ENCODE measurements at places on chromosomes 6 and 20.
A peak's percentile ranks its signal among the peaks of the same experiment; 100 is the strongest.

DNA sequence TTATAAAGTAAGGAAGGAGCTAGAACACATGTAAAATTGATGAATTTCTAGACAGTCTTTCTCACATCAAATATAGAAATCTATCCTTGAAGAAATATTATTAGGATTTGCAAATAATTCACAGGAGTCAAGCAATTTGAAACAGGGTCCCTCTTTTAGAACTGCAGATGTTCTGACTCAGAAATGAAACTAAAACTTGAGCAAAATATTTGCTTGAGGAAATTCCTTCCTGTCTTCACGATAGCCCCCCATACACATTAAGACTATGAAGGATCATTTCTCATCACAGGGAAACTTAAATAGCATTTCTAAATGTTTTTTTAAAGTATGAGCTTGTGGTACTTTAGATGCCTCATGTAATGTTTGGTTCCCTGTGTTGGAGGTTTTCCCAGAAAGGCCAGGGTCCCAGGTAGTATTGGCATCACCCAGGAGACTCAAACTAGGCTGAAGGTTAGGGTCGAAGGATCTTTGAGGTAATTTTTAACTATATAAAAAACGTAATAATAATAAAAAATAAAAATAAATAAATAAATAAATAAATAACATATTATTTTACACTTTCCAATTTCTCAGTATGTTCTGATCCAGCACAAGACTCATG is 144.0 kb upstream of the TBX18 start:
- no peak for ATAC-seq

DNA sequence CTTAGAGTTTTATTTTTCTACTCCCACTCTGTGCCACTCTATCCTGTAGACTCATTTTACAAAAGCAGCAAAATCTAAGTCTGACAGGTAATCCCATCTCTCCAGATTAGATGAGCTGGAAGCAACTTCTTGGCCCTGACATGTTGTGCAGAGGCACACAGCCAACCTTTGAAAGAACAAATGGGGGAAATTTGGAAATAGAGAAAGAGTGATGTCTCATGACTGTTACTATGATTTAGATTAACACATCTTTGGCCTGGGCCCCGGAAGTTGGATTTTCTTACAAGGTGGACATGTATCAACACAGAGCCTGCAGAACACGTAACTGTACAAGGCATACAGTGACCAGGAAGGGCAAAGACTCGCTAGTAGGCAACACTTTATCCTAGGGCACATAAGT is 227.7 kb downstream of the MYLK4 start:
- no peak for ATAC-seq

DNA sequence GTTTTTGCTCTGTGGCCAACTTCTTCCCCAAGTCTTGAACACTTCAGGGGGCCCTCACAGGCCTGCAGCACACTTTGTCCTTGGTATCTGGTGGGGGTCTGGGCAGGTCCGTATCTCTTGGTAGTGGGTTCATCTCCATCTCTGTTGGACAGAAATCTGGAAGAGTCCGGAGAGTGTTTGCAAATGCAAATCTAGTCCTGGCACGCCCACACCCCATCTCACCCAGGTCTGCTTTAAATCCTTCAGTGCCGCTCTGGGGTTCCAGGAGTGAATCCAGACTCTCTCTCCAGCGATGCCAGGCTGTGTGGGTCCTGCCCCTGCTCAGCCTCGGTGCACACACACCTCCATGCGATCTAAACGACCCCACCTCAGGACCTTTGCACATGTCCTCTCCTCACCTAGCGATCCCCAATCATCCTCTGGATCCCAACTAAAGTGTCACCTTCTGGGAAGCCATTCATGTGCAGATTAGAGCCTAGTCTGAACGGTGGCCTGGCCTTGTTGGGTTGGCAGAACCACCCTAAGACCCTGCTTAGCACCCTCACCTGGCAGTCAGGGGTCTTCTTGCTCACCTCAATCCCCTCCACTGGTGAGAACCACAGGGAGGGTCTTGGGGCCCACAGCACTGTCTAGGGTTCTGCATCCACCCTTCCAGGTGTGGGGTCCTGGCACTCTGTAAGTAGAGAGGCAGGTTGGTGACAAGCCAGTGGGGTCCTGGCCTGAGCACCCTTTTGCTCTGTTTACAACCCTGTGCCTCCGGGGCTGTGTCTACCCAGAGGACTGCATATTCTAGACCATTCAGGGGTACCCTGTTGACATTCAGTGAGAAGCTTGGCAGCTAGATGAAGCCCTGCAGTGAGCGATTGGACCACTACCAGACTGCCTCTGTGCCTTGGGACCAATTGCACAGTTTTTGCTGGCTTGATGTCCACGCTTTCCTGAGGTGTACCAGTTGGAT is 100.8 kb downstream of the SYCP2 start:
- ATAC-seq = no peak

DNA sequence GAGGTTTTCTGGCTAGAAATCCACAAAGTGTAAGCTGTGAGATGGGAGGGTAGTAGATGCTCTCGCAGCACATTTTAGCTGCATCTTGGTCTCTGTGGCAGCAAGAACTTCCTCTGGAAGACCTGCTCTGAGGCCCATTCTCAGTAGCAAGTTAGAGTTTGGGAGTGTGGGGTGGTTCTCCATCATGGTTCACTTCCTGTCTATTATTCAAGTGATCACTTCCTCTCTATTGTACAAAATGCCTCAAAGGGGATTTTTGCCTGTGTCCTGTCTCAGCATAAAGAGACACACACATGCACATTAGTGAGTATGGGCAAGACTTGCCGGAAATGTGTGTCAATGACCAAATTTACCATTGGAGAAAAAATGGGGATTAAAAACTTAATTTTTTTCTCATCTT is 42.5 kb downstream of the LYRM2 start:
- peak; percentile 83 for ATAC-seq

DNA sequence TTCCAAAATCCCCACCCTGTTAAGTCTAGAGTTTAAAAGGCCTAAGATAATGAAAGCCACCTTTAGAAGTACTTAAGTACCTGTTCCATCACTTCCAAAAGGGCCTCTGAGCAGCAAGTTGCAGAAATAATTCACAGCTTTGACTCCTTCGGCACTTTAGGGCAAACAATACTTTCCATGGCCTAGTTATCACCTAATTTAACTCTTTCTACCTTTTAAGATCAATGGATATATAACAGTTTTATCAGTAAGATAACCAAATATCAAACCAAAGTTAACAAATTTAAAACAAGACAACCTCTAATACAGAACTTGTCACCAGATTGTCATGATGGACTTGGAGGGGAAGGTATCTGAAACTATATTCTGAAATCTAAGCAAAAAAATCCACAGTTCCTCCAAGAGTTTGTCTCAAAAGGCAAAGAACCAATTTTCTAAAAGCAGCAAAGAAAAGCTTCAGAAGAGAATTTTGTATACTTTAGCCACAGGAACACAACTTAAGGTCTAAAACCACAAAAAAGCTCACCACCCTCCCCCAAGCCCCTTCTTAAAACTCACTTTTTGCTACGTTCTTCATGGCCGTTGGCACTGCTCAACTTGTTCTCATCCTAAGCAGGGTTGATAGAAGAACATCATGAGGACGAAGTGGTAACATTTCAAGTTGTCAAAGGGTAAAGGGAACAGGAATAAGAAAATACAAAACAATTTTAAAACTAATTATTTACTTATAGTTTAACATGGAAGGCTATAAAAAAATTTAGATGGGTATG is 3.5 kb downstream of the RBM39 start:
- no peak for ATAC-seq

DNA sequence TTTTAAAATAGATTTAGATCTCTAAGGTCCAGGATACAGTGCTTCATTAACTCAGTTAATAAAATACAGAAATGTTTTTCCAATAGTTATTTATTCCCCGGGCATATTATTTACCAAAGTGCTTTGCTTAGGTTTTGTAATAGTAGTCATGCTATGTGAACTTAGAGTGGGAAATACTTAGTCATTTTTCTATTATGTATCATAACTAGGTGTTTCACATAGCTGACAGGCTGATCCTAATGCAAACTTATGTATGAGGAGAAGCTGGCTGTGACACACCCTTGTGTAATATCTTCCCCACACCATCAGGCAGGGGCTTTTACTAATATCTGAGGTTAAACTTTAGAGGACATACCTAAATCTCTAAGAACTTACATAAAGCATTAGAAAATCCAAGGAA is 277.7 kb upstream of the RIMS1 start:
- ATAC-seq = no peak

GRCh38 chr6:43120944-43121913 is 45.1 kb downstream of the PTK7 start:
- ATAC-seq = no peak

- ATAC-seq = no peak
Measured at GRCh38 chr20:20864351-20865096, 152.1 kb upstream of the RALGAPA2 start.

DNA sequence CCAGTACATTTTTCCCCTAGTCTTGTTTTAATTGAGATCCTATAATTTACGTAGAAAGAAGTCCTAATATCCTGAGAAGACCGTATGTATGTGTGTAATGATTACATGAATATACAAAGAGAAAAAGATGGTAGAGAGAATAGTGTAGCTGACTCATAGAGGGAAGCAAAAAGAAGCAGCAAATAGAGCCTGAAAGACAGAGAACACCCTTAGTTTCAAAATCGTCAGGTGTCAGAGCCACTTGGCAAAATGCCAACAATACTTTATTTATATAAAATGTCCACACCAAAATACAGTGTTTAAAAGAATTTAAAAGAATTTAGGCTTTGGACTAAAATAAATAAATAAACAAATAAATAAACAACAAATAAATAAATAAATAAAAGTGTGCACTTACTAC is 1414.1 kb upstream of the EYS start:
- ATAC-seq = no peak

GRCh38 chr20:43996240-43996930 is 81.7 kb downstream of the TOX2 start:
- ATAC-seq = no peak

- peak; percentile 88 for ATAC-seq
Measured at GRCh38 chr20:54221353-54221752, 13.5 kb downstream of the PFDN4 start.

- ATAC-seq = no peak
Measured at GRCh38 chr6:34508425-34508824, 42.5 kb downstream of the PACSIN1 start.

GRCh38 chr6:144295981-144296767 is 11.0 kb downstream of the UTRN start:
- no peak for ATAC-seq

All from activated CD4-positive, CD25-positive, alpha-beta regulatory T cell treated with anti-CD3 and anti-CD28 coated beads, Interleukin-2, amount 50 U/mL, for 24 hours (primary cell).